ENCODE measurements at places on chromosomes 1 and 21.
A peak's percentile ranks its signal among the peaks of the same experiment; 100 is the strongest.

GRCh38 chr1:197843401-197843800 lies 59.0 kb upstream of the C1orf53 start:
- DNase-seq = no peak

- no peak for DNase-seq
These were observed 54.9 kb downstream of the ACOT7 start for GRCh38 chr1:6338695-6339094.

DNA sequence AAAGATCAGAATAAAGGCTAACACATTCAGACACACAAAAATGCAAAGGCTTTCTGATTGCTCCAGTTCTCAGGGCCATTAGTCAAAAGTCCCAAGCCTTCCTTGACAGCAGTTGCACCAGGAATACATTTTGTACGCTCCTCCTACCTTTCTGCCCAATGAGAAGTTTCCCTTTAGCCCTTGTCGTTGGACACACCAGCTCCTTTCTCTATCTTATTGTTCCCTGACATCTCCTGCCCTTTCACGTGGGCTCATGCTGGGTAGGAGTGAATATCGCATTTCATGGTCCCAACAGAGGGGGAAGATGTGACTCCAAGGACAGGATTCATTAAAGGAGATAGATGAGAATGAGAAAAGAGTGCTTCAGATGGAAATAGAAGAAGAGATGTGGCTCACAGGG lies 33.5 kb upstream of the IFI16 start:
- no peak for DNase-seq

GRCh38 chr1:89987159-89987819 lies 7.6 kb upstream of the ZNF326 start:
- peak; percentile 71 for DNase-seq

DNA sequence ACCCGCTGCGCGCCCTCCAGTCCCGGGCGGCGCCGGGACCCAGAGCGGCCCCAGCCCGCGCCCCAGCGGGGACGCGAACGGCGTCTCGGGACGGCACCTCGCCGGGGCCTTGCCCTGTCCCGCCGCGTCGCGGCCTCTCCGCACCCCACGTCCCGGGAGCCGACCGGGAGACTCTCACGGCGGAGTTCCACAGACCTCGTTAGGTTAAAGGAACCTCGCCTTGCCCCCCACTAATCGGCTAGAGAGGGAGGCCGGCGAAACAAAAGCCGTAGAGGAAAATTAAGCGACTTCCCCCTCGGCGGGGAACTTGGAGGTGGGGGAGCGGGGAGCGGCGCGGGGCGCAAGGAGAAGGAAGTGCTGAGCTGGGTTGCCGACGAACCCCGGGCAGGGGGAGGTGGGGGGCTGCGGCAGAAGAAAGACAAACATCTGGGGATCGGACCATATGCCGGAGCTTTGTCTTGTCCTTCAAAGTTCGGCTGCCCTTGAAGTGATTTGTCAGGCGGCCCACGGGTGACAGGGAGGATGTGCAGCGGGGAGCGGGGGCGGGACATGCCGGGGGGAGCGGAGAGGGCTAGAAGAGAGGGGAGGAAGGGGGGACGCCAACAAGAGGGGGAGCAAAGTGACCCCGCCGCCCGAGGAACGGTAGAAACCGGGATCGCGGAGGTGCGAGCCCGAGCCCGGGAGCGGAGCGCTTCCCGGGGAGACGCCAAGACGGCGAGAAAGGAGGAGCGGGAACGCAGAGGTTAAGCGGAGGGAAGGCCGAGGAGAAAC lies 120.0 kb upstream of the RRP15 start:
- DNase-seq = peak; percentile 50

DNA sequence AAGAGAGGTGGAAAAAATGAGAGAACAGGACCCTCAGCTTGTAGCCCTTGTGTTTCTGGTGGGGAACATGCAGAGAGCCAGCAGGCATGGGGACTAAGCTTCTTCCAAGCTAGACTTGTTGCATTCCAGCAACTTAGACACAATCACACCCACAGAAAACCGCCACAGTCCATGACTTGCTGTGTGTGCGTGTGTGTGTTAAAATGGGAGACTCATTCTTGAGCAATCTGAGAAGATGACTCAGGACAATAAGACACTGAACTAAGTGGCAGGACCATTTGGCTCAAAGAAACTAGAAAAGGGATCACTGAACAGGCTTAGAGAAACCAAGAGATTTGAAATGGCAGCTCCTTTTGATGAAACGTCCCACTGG lies 78.0 kb downstream of the HLX start:
- no peak for DNase-seq

GRCh38 chr1:241542199-241542907 lies 10.2 kb downstream of the KMO start:
- DNase-seq = no peak

GRCh38 chr1:1024771-1025699 lies 5.1 kb downstream of the AGRN start:
- no peak for DNase-seq

- no peak for DNase-seq
These were observed 47.3 kb downstream of the CLIC6 start for GRCh38 chr21:34715985-34716596.

DNA sequence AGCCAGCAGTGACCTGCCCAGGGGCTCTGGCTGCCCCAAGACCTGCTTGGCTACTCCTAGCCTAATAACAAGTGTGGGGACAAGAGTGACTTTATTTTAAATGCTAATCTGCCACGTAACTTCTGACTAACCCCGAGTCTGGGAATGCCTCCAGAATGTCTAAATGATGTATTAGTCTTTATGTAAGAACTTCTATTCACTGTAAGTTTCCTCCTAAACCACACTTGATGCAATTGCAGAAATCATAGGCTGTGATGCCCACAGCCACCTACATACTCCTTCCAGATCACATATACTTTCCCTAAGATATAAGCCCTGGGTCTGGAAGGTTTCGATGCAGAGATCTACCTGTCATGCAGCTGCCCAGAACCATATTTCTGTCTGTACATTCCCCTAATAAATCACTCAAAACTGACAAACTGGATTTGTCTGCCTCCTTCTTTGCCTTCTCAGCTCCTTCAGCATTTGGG lies 5.9 kb upstream of the VPS45 start:
- DNase-seq = no peak
